ENCODE measurements at places on chromosomes 3 and 15.

- DNase-seq: no peak
These were observed 333.0 kb downstream of the NSUN3 start for GRCh38 chr3:94395851-94396250.

DNA sequence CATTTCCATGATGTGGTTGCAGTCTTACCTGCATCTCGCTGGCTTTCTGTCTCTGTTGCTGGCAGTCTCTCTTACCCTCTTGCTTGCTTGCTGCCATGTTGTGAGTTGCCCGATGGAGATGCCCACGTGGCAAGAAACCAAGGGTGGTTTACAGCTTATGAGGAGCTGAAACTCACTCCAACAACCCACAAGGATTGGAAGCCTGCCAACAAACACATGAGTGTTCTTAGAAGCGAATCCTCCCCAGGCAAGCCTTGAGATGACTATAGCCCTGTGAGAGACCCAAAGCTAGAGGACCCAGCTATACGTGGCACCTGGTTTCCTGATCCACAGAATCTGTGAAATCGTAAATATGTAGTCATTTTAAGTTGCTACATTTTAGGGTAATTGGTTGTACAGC lies 490.9 kb upstream of the ADAMTS9 start:
- DNase-seq: no peak

- peak; percentile 52 for DNase-seq
These were observed 4.8 kb upstream of the BCL6 start for GRCh38 chr3:187750006-187750512.

- no peak for DNase-seq
These were observed 4.2 kb upstream of the WNT5A start for GRCh38 chr3:55491296-55491816.

- no peak for DNase-seq
These were observed 400.7 kb downstream of the ROBO1 start for GRCh38 chr3:79367066-79367465.

- DNase-seq: no peak
These were observed 13.3 kb upstream of the IL16 start for GRCh38 chr15:81183439-81183775.

- DNase-seq: no peak
These were observed 11.7 kb upstream of the MBNL1 start for GRCh38 chr3:152256851-152257562.

DNA sequence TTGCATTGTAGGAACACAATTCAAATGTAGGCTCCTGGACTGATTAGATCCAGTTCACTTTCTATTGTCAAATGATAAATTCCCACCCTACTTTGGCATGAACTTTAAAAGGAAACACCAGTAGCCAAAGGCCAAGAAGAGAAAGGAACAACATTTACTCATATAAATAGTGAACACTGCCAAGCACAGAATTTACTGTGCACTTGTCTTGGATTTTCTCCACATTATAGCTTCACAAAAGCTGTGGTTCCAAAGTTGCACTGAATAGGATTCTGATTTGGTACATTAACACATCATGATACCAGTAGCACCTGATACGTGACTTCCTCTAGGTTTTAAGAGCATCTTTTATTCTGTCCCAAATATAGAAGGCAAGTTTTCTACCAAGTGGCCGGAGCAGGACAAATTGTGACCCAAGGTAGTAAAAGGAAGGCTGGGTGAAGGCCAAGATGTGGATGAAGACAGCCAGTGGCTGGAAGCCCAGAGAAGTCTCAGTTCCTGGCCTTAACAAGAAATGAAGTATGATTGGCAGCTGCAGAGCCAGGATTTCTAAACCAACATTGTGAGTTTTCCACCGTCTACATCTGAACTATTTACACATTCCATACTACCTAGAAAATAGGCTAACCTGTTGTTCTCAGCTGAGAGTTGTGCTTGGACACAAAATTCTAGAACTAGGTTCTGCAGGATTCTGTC lies 206.7 kb downstream of the THRB start:
- peak; percentile 35 for DNase-seq

- DNase-seq: no peak
These were observed 4.9 kb downstream of the CALML4 start for GRCh38 chr15:68200016-68200861.

DNA sequence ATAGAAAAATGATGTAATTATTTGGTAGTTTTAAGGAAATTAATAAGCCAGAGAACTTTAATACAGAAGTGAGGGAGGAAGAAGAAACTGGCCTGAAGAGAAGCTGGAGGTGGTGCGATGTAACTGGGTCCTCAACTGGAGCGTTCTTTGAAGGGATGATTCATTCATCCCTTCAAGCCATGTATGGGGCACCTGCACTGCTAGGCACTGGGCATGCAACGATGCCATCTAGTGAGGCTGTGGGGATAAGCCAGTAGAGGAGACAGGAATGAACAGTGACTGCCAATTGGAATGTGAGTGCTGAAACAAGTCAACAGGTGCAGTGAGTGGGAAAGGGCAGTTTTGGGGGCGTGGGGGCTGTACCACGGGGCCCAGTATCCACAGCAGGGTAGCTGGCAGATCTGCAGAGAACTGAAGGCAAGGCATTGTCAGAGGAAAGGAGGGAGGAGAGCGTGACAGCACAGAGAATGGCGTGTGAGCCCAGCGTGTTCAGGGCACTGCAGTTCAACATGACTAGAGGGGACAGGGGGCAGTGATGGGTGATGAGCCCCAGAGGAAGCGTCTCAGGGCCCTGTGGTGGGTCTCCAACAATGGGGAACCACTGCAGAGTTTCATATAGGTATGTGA lies 3.8 kb upstream of the KIF23 start:
- DNase-seq: no peak

All from spinal cord (tissue), 10 donors.